Activated naive CD8-positive, alpha-beta T cell treated with anti-CD3 and anti-CD28 coated beads, Interleukin-2, amount 50 U/mL, for 24 hours (primary cell): ENCODE measurements at places on chromosomes 2 and 18.

- no peak for DNase-seq
Observed at GRCh38 chr2:194060269-194060668, 1596.8 kb upstream of the SLC39A10 start.

- no peak for DNase-seq
Observed at GRCh38 chr2:69955029-69955428, 6.4 kb downstream of the ASPRV1 start.

- no peak for DNase-seq
Observed at GRCh38 chr2:20568501-20569463, 82.1 kb downstream of the HS1BP3 start.

GRCh38 chr2:195531754-195532153 is 125.3 kb upstream of the SLC39A10 start:
- DNase-seq = no peak

DNA sequence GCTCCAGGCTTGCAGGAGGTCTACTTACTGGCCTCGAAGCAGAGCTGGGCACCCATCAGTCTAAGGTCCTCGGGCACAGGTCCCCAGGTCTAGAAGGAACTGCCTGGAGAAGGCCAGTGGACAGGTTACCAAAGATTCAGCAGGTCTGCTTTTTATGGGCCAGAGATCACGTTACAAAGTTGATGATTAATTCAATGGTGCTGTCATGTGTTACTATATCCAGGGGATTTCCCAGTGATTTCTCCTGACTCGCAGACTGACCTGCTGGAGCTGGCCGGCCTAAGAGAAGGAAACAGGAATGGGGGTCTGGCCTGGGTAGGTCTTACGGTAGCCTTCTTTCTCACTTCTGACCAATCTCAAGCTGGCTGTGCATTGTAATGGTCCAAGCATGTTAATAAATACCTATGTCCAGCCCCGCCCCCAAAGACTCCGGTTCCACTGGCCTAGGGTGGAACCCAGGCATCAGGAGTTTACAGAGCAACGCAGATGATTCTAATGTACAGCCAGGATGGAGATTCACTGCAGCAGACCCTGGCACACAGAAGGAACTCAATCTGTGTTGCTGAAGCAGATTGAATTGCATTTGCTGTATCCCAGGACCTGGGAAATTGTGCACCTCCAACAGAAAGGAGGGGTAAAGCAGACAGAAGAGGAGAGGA is at the start of gene NEURL3:
Gene NEURL3, minus strand, starts transcription at position 127 of the 659 bp plus-strand sequence. Its CDS starts 71 bp downstream, at position 56.
- no peak for DNase-seq
